ENCODE measurements at places on chromosomes 6 and 20.

DNA sequence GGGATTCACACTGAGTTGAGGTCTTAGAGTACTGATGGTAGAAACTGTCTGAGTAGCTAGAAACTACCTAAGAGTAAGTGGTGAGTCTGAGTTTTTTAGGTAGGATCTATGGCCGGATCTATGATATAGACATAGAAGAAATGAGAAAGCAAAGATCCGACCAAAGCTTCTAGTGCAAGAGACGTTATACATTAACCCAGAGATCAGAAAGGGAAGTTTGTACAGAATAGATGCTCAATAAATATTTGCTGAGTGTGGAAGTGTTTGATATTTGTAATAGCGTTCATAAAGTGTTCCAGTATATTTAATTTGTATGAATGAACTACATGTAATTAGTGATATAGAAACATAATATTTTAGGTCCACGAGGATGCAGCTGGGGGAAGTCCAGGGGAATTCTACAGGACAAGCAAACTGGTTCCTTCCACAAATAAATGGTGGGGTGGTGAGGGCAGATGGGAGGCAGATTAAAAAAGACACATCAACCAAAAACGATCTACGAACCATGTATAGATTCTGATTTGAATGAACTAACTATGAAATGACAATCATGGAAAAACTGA lies 31.9 kb upstream of the JARID2 start:
- no peak for DNase-seq

DNA sequence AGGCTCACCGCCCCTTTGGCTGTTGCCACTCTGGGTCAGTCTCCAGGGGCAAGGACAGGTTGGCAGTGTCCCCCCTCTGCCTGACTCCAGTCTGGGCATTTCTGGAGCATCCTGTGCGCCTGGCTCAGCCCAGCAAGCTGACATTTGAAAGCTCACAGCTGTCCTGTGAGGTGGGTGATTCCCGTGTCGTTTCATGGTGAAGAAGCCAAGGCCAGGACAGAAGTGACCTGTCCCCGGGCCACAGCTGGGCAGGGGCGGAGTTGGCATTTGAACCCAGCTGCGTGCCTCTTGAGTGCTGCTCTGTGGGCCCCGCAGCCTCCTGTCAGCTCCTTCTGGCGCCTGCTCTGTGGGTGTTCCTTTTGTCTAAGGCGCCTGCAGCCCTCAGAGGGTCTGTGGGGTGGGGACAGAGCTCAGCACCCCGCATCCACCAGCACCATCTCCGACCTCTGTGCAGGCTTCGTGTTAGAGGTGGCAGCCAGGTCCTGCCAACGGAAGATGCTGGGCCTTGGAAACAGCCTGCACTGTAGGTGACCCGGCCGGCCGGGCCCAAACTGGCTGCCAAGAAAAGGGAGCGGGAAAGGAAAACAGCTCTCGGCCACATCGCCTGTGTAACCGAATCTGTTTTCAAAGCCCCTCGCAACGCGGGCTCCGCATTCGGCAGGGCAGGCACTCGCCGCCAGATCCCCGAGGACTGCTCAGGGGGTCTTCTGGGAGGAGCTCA lies 5.8 kb upstream of the GATA5 start:
- peak; percentile 69 for DNase-seq

GRCh38 chr6:33508935-33509926 lies 54.9 kb downstream of the ZBTB9 start:
- peak; percentile 28 for DNase-seq

GRCh38 chr6:153944201-153944600 lies 94.8 kb upstream of the OPRM1 start:
- no peak for DNase-seq

DNA sequence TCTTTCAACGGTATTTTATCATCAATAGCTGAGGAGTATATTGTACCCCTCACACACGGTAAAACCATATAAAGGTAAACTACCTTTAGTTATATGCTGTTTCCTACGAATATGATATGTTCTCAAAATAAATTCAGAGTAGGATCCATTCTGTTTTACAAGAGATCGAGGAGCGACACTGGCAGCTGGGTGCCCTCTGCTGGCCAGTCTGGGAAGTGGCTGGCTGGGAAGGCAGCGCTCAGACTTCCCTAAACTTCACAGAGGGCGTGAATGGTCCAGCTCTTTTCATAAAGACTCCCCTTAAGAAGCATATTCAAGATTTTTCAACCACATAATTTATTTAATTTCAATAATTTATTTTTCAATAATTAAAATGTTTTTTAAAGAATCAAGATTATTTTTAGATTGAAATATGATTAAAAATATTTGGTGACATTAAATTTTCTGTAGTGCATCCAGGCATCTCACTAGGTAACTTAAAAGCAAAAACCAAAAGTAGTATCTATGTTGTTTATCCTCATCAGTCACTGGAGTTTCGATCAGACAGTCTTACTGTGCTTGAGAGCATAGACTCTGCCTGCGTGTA lies 187.5 kb upstream of the PDE10A start:
- DNase-seq = no peak

Data from left kidney (tissue), 8 donors.